Suprapubic skin (tissue), 4 donors: ENCODE measurements at places on chromosomes 2 and 18. TPM values are rescaled to one million over a fixed set of nuclear protein-coding genes. Genes with fewer than 3 reads are reported as not detected.

Gene KCNK3
- total RNA-seq = 0.83 TPM

Gene HJURP
- total RNA-seq = 5.6 TPM

Gene CRYBA2
- total RNA-seq = not detected

- no peak for DNase-seq
Measured at GRCh38 chr18:68262690-68263294, 452.1 kb downstream of the TMX3 start.

DNA sequence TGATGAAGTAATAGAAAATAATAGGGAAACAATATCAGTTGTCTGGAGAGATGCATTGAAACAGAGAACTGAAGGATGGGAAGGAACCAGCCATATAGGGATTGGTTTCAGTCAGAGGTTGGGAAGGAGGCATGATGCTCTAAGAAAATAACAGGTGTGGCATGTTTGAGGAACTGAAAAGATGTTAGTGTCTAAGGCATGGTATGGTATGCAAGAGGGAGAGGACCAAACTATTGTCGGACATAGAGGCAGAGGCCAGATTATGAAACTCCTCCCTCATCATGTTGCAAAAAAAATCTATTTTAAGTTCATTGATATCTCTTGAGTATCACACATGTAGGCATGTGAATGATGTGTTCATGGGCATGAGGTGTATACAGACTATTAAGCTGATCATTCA, 48.9 kb upstream of the EMILIN2 start:
- no peak for DNase-seq

DNA sequence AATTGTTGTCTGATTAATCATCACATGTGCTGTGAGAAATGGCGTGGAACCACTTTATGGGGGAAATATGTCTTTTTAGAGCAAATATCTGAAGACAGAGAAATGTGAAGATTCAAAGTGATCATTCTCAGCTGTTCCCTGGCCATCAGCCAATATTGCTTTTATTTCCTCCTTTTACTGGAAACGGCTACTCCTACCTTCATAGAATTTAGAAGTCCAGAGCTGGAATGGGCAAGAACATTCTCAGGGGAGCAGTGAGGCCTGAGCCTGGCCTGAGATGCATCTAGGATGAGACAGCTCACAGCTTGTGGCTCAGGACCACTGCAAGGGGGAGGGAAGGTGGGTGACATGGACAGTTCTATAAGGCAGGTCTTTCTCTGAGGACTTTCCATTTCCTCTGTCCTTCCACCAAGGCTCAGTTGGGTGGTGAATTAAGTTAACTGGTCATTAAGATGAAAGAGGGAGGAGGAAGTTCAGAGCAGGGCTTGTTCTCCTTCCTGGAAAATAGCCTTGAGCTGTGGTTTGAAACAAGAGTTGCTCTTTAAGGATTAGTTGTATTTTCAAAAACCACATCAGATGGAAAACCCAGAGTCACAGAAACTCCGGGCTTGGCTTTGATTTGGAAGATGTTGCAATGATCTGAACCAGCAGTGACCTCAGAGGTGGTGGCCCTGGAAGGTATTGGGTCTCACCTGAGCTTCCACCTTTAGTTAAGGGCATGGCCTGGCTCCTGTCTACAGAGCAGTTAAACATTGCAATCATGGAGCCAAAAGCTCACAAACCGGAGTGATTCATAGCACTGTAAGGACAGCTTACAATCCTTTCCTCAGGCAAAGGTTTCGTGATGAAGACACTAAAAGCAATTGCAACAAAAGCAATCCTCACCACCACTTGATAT, 144.3 kb downstream of the VAPA start:
- DNase-seq = no peak
